Midbrain (tissue), 1 donor: ENCODE measurements at places on chromosomes 13 and 19.

- DNase-seq: no peak
Measured at GRCh38 chr13:27053902-27054595, 117.6 kb downstream of the USP12 start.

DNA sequence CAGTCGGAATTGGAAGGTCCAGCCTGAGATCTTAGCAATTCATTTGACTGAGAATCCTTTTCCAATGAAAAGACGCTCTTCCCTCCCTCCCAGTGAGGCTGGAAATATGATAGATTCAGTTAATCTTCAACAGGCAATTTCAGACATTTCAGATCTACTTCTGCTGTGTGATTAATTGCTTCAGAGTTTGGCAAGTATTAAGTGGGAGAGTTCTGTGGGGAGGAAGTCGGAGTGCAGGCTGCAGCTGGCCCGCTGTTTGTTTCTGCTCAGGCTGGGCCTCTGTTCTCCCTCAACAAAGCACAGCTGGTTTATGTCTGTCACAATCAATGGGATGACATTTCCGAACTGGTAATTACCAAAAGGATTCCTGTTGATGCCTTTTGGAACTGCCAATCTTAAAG, 178.2 kb downstream of the NDFIP2 start:
- DNase-seq: no peak

- no peak for DNase-seq
Measured at GRCh38 chr13:74190999-74191398, 56.8 kb upstream of the KLF12 start.

DNA sequence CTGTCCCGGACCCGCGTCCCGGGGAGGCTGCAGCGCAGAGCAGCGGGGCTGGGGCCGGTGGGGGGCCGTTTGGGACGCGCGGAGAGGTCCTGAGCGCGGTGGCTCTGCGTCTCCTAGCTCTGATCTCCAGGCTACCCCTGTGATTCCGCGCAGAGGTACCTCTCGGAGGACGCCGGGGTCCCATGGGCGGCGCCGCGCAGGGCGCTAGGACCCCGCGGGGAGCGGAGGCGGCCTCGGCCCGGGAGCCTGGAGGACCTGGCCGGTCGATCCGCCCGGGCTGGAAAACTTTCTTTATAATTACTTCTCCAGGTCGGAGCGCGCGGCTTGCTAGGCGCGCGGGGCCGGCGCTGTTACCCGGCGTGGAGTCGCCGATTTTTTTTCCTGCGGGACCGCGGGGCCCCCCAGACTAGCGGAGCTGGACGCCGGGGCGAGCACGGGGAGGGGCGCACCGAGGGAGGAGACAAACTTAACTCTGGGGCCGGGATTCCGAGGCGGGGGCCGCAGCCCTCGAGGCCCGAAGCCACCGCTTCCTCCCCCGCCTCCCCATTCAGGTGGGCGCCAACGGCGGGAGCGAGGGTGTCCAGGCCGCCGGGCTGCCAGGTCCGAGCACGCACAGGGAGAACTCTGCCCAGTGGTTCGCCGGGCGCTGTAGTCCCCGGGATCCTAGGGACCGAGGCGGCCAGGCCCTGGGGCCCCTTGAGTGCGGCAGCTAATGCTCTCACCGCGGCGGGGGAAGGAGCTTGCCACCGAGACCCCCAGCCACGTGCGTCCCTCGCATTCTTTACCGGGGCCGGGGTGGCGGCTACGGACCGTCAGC, 848 bp upstream of the CEBPA start:
- DNase-seq: no peak

DNA sequence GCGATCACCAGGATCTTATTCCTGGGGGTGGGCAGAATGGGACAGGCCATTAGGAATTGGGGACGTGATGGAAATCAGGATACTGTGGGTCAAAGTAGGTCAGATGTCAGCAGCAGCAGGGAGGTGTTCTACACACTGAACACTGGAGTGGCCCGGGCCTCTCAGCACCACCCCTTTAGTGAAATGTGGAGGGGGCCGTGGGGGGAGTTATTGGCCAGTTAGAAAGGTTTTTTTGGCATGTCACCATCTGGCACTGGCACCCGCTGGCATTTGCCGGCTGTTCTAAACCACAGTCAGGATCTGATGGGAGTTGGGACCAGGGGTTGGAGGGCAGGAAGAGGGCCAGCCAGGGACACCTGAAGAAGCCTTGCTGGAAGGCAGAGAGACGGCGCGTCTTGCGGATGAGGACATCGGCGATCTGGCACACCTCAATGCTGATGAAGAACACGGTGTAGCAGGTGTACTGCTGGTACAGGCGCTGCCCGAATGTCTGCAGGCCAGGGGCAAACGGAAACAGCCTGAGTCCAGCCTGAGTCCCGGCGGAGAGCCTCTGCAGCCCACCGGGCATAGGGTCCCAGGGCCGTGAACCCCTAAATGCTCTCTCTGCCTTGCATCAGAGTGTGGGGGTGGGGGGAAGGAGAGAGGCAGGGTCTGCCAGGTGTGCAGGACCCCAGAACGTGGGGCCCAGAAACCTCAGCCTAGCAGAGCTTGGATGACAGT, 5.8 kb downstream of the TMEM147 start:
- no peak for DNase-seq

DNA sequence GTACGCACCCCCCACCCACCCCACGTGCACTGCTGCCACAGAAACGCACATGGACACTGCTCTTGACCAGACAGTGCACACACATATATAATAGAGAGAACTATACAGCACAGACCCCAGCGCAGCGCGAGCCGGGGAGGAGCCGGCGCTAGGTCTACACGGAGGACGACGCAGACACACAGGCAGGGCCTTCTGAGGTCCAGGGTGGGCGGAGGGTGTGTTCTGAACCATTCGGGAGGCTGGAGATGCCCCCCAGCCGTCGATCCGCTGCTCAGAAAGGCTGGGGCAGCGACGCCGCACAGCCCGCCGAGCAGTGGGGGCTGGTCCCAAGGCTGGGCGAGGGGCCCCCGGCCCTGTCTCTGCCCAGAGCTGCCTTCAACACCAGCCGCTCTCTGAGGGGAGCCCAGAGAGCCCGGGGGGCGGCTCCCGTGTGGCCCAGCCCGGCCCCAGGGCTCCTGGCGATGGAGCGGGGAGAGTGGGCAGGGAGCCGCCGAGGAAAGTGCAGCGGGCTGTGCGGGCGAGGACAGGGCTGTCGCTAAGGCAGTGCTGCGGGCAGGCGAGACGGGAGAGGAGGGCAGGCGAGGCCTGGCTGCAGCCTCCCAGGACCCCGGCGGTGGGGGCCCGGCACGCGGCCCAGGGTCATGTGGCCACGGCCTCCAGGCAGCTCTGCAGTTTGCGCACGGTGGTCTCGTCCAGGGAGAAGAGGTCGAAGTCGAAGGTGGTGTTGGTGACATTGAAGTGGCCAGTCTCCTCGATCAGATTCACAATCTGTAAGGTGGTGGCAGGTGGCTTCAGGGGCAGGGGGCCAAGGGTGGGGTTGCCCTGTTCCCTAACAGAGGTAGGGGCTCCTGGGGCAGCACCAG, 67.1 kb downstream of the MLLT1 start:
- no peak for DNase-seq
